Activated CD4-positive, alpha-beta T cell treated with anti-CD3 and anti-CD28 coated beads, Interleukin-2, amount 50 U/mL, for 48 hours (primary cell): ENCODE measurements at places on chromosomes 4 and X.

- DNase-seq, result no peak
Observed at GRCh38 chrX:72395237-72395636, 89.5 kb upstream of the CITED1 start.

DNA sequence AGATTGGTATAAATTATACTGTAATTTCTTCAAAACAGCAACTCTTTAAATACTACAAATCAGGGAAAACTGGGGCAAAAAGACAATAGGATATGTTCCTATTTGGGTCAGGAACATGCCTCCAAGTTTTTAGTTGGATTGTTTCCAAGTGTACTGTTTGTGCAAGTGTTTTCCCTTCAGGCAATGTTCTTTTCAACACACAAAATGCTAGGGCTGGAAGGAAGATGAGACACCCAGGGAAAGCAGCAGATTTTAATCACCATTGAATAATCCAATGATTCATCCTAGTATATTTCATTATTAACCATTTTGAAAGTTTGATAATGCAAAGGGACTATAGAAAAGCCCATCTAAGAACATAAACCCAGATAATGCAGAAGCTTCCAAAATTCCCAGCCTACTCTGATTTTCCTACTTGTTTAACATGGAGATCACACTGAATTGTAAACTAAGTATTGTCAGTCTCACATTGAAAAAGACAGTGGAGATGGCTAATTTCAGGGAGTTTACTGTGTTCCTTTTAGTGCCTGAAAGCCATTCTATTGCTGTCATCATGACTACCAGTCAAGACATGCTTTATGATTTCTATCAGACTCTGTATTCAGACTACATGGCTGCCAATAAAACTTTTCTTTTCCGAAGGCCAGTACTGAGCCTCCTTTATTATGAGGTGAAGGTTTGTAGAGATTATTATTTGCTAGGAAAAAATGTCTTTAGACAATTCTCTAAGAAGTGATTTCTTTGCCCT lies 38.6 kb downstream of the COL4A6 start:
- DNase-seq, result no peak

GRCh38 chr4:61212788-61213187 lies 12.7 kb downstream of the ADGRL3 start:
- no peak for DNase-seq

GRCh38 chr4:42533042-42533441 lies 123.9 kb downstream of the ATP8A1 start:
- no peak for DNase-seq

DNA sequence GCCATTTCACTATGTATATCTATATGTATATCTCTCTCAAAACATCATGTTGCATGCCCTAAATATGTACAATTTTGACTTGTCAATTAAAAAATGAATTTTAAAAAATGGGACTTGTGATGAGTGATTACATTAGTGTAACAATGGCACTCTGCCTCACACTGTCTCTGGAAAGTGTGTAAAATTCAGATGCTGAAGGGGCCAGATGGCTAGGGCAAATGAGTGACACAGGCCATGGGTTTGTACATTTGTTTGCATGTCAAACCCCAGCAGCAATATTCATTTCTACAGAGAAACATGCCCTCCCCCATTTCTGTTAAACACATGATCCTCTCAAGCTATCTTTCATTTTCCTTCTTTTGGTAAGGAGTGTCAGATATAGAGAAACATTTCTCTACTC lies 8.1 kb downstream of the SCARB2 start:
- DNase-seq, result no peak

DNA sequence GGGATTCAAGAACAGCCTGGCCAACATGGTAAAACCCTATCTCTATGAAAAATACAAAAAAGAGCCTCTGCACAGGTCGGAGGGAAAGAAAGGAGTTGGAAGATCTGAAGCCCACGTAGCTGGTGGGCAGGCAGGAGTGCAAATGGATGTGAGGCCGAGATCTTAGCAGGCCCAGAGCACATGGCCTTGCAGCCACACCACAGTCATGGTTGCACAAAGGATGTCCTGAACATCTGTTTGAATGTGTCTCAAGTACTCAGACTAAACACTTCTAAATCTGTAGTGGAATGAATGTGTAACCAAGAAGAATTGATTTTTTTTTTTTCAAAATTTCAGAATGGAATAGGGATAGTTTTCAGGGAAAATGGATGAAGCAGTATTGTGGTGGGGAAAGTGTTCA lies 10.8 kb downstream of the CA5B start:
- DNase-seq, result no peak

DNA sequence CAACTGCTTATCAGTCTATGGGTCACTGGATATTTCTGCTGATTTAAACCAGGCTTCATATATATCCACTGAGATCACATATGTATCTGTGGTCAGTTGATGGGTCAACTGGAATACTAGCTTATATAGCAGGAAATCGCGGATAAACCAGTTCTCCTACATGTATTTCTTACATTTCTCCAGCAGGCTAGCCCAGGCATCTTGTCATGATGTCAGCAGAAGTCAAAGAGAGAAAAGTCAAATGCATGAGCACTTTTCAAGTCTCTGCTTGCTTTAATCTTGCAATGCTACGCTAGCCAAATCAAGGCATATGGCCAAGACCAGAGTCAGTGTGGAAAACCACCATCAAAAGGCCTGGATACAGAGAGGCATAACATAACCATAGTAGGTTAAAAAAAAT lies 1008.8 kb upstream of the DIAPH2 start:
- no peak for DNase-seq

DNA sequence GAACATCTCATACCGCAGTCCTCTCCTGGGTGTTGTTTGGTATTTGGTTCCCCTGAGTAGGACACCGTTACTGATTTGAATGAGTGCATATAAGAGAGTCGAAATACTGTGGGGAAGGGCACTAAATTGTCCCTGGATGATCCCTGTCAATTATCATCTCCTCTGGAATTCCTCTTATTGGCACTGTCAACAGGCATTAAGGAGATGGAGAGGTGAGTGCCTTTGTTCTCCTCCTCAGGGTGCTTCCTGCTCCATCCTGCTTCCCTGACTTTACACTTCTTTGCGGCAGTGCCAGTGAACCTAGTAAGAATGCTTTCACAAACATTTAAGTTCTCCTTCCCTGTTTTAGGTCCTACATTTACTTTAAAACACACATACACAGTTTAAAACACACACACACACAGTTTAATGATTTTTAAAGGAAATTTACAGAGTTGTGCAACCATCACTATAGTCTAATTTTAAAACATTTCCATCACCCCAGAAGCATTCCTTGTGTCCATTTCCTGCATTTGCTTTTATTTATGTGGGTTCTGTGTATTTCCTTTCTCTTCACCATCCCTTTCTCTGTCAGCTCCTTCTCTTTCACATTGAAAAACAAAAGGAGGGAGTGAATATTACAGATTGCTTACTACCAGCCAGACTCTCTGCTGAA lies 20.9 kb upstream of the ZRSR2 start:
- no peak for DNase-seq

DNA sequence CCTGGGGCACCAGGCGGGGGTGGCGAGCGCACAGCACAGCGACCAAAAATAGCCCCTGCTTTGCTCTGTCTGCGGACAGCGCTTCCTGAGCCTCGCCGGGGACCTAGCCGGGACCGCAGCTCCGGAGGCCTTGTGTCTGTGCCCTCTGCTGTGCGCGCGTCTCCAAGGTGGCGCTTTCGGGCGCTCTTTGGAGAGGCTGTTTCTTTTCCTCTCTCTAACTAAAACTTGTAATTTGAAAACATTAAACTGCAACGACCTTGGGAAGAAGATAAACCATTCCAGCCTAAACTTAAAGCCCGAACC lies 3.4 kb downstream of the ARX start:
- DNase-seq, result no peak

- no peak for DNase-seq
Observed at GRCh38 chr4:80007745-80008149, 65.3 kb downstream of the ANTXR2 start.

GRCh38 chr4:126800575-126801141 lies 832.1 kb upstream of the INTU start:
- no peak for DNase-seq

DNA sequence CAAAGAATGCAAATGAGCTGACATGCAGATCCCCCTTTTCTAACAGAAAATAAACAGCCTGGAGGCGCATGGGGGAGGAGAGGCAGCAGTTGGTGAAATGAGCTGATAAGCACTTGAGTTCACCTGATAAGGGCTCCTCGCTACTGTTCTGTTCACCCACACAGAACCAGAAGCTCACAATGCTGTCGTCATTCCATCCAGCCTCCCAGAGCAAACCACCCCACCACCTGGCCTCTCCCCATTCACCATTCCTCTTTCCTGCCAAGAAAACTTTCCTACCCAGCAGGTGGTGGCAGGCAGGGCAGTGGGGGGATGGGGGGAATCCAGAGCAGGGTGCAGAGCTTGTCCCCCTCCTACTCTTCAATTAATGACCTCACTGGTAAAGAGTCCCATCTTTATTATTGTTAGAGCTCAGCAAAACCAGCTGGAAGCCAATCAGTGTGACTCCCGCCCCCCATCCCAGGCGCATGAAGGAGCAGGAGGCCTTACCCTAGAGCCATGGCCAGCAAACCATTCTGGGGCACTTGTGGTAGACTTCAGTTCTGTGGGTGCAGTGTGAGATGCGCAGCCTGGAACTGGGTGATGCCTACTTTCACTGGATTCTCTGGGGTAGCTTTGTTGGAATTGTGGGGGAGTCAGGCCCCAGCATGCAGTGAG lies 350.3 kb downstream of the ZIC3 start:
- no peak for DNase-seq

- no peak for DNase-seq
Observed at GRCh38 chr4:85707611-85708010, 232.7 kb downstream of the ARHGAP24 start.

DNA sequence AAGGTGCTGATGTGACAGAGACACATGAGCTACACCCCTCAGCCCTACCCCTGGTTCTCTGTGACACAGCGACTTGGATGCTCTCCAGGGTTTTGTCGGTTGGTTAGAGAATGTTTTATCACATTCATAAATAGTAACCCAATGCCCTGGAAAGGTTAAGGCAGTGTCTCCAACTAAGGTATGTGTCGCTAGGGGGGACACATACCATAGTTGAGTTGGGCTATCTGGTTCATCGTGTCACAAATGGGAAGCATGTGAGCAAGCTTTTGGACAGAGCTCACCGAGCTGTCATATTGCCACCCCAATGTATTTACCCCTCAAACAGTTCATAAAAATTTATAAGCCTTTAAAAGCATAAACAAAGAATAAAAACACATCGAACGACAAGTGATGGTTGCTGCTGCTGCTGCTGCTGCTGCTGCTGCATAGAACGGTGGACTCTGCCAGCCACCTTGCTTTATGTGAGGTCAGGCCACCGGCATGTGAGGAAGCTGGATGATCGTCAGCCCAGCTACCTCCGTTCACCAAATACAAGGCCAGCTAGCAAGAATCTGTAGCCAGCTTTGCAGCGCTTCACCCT lies 55.9 kb downstream of the STOX2 start:
- DNase-seq, result no peak

- no peak for DNase-seq
Observed at GRCh38 chrX:120299928-120300327, 11.3 kb downstream of the TMEM255A start.

DNA sequence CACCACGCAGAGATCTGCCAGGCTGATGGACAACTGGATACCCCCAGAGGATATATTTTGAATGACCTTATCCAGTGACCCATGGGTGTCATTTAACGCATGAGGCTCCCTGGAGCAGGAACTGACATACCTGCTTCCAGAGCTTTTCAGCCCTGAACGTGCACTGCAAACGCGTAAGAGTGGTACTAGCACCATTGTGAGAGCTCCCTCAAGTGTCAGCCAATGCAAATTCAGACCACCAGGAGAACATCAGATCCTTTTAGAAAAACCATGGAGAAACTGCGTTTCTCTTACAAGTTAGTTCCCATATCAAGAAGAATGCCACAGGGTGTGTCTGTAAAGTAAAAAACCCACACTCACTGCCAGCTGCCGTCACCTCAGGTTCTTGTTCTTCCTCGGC lies 7.3 kb downstream of the TREX2 start:
- no peak for DNase-seq

DNA sequence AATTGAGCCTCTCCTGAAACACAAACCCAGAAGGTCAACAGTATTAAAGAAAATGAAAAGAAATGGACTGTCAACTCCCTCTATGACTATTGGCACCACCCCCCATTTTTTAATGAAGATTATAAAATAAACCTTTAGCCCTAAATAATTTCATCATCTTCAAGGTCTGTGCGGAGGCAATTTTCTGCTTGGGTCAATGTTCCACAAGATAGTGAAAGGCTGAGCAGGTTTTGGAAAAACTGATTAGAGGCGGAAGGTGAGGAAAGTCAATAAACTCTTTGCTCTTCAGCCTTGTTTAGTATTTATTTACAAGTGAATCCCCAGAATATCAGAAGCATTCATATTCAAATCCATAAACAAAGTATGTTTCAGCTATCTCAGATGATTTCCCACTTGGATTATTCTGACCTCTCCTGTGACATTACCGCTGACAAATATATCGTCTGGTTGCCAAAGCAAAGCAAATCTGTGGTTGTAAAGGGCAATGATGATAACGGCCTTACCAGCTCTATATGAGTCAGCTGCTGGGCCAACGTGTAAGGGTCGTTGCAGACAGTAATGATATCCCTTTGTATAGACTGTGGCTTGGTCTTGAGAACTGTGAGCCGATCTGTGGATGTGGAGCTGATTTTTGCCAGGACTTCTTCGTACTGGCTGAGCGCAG lies 24.0 kb downstream of the RASGEF1B start:
- DNase-seq, result no peak

DNA sequence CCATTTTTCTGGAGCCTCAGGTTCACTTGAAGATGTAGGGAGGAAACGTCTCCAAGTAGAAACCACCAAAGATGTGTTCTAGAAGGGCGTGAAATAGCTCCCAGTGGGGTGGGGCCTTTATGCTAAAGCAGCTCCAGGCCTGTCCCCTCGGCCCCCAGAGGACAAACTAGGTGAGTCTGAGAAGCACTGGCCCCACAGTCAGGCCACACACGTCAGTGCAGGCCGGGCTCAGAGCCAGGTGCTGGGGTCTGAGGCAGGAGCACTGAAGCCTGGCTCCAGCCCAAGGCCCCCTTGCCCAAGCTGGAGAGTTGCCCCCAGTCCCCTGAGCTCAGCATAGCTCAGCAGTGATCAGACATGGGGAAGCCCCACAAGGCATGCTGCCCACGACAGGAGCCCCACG lies 95.4 kb upstream of the PSAPL1 start:
- no peak for DNase-seq

GRCh38 chr4:118730683-118731082 lies 45.5 kb downstream of the METTL14 start:
- DNase-seq, result no peak

DNA sequence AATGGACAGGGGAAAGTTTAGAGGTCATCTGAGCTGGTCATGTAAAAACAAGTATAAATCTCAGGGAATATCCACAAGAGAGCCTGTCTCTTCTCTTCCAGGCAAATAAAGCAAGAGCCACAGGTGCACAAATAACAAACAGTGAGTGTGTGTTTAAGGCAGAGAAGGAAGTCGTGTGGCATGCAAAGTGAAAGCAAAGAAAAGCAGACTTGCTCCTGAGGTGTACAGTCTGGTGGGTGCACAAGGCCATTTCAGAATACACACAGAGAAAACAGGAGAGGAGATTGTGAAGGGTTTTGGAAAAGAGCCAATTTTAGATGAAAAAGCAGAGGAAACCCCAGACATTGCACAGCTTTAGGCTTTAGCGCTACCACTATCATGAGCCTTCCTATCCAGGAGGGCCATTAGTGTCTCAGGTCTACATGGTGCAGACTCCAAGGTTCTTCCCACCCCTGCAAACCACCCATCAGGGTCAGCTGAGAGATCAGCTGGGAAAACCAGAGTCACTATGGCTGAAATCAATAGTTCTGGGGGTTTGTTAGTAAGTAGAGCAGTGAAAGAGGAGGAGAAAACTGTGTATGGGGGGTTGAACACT lies 355.8 kb downstream of the KLHL4 start:
- no peak for DNase-seq

GRCh38 chrX:57771689-57772088 lies 91.6 kb upstream of the NLRP2B start:
- DNase-seq, result no peak
